OCI-LY7 (cell line): ENCODE measurements at places on chromosomes 2 and 18.

GRCh38 chr2:233953087-233953801, 36.1 kb downstream of the TRPM8 start:
- DNase-seq: no peak

DNA sequence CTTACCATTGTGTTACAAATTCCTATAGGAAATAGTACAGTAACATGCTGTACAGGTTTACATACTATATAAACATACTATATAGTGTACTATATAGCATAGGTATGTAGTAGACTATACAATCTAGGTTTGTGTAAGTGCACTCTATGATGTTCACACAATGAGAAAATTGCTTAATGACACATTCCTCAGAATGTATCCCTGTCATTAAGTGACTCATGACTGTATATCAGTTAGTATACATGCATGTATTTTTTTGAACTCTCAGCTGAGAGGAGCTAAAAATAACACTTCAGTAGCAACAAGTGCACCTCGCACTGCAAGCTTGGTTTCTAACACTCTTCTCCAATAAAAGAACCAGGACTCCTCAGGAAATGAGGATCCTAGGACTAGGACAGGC, 19.5 kb upstream of the ASXL3 start:
- DNase-seq: no peak

GRCh38 chr2:66240286-66240685, 194.6 kb upstream of the MEIS1 start:
- DNase-seq: no peak

- no peak for DNase-seq
These were observed at the start of gene FER1L5 for GRCh38 chr2:96642564-96643360. Gene FER1L5, plus strand, starts transcription at chr2:96642764. Its CDS starts 73 bp downstream, at chr2:96642837.

DNA sequence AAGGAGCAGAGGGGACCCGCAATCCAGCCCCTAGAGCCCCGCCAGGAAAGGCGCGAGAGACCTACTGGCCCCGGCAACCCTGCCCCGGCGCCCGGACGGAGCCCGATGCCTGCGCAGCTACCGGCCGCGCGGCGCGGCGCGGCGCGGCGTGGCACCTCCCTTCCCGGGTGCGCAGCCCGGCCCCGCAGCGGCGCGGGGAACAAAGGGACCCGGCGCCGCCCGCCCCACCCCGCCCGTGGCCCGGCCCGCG, 307 bp downstream of the CDH2 start:
- no peak for DNase-seq

- peak; percentile 70 for DNase-seq
These were observed 128.8 kb upstream of the MSH6 start for GRCh38 chr2:47653902-47654789.

- no peak for DNase-seq
These were observed 385.5 kb downstream of the LPIN1 start for GRCh38 chr2:12131975-12132374.

DNA sequence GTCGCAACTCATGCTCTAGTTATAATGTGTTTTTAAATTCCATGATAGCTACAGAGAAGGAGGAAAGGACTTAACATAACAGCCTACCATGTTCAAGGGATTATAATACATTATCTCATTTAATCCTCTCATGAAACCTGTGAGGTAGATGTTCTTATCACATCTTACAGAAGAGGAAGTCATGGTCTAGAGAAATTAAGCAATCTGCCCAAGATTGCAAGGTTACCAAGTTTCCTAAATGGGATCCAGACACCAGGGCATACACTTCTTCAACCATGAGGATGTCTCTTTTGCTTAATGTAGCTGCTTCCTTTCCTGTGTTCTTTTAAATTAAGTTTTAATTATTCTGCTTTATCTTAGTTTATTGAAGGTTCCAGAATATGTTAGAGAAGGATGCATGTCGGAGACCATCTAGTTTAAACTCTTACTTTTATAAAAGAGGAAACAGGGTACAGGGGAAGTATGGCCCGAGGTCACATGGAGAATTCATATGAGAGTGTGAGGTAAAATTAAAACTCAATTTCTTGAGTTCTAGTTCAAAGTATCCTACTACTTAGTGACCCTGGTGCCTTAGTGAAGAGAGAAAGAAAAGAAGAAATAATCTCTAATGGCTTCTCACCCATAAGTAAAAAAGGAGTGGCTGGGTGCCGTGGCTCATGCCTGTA, 3.6 kb upstream of the IL1A start:
- no peak for DNase-seq

DNA sequence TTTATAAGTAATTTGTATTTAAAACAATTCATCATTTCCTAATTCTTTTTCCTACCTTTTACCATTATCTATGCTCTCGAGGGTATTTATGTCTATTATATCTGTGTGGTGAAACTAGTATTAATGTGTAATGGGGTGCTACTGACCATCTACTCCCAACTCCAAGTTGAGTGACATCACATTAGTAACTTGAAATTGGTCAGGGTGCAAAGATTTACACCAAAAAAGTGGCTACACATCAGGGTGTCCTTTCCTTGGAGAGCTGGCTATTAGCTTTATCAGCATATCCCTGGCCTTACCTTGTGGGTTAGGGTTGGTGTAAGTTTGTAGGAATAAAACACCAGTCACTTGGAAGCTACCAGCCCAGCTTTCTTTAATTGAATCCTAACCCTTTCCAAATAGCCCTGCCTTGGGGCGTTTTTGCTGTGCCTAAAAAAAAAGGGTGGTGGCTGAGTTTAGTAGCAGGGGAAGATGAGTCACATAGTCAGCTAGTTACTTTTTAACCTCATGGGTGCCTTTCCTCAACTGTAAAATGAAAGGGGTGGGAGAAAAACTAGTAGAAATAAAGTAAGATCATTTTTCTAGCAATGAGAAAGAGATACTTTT, 14.0 kb downstream of the ANXA4 start:
- DNase-seq: no peak

- DNase-seq: no peak
These were observed 96.4 kb downstream of the USP40 start for GRCh38 chr2:233470011-233470687.

- no peak for DNase-seq
These were observed 43.7 kb upstream of the TWIST2 start for GRCh38 chr2:238803996-238804870.

DNA sequence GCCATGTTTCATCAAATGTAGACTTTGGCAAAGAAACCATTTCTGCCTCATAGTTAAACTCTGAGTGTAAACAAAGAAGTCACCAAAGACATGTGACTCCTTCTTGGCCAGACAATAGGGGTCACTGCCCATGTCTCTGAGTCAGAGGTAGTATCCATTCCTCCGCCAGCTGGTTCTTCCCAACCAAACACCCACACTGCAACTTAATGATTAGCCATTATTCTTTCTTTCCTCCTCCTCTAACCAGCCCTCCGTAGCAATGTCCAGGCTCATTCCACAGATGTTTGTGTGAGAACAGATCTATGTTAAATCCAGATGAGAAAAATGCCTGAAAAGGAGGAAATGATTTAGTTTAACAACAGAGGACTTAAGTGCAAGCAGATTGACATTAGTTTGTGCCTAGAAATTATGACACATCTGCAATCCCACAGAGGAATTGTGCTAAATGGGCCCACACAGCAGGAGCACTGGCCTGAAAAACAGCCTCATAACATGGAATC, 127.9 kb upstream of the SH3BP4 start:
- DNase-seq: no peak

DNA sequence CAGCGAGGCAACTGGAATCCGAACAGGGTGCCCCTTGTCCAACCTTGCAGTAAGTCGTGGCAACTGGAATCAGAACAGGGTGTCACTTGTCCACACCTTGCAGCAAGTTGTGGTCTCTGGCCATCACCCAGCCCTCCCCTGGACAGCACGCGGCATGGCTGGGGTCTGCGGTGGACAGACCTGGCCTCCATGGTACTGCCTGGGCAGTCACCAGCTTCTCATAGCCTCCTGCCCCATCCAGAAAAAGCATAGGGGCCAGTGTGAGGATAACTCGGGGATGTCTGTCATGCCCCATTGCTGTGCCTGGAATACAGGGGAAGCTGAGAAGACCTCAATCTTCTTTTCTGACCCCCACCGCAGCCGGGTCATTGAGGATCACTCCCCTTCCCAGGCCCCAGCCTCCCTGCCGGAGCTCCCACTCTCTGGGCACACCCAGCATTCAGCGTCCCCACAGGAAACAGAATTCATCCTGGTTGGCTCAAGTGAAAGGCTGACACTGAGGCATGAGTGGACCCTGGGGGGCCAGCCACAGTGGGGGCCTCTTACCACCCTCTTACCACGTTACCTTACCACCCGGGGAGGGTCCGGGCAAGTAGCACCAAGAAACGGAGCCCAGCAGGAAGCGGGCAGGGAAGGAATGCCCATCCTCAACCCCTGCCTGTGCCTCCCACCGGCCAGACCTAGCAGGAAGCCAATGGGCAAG, 68.0 kb upstream of the RAB6C start:
- DNase-seq: no peak

GRCh38 chr2:145750144-145750543, 1230.2 kb upstream of the ZEB2 start:
- DNase-seq: no peak

GRCh38 chr2:10720306-10720705, 1.1 kb upstream of the ATP6V1C2 start:
- no peak for DNase-seq

DNA sequence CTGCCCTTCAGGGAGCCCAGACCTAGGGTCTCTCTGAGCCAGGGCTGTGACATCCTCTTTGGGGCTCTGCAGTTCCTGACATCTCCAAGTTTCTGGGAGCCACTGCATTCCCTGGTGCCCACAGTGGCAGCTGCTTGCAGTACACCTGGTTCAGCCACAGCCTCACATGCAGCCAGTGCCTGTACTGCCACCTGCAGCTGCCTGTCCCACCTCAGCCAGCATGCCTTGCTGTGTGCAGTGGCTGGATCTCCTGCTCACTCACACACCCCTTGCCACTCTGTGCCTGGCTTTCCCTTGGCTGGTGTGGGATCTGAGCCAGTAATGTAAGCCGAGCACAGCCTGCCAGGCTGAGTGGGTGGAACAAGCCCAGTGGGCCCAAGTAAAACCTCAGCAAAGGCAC, 1288.7 kb downstream of the CNTNAP5 start:
- no peak for DNase-seq

GRCh38 chr18:73214970-73215369, 347.2 kb upstream of the NETO1 start:
- DNase-seq: no peak

GRCh38 chr18:69882965-69883668, 64.6 kb downstream of the CD226 start:
- peak; percentile 2 for DNase-seq

DNA sequence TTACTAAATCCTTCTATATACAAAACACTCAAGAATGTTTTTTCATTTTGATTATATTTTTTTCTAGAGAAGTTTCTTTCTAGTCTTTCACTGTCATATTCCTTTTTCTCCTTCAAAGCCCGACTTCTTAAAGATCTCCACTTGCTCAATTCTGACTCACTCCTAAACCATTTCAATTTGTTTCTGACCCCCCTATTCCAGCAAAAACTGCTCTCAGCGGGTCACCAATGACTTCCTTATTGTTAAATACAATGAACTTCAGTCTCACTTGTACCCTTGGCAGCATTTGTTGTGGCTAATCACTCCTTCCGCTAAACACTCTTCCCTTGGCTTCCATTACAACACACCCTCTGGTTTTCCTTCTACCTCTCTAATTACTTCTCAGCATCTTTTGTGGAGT, 111.1 kb upstream of the RBBP8 start:
- DNase-seq: no peak

GRCh38 chr2:220191031-220191430, 563.6 kb downstream of the SLC4A3 start:
- DNase-seq: no peak
